ENCODE measurements at places on chromosomes 12 and 14. TPM values are rescaled to one million over a fixed set of nuclear protein-coding genes. Genes with fewer than 3 reads are reported as not detected.
A peak's percentile ranks its signal among the peaks of the same experiment; 100 is the strongest.

DNA sequence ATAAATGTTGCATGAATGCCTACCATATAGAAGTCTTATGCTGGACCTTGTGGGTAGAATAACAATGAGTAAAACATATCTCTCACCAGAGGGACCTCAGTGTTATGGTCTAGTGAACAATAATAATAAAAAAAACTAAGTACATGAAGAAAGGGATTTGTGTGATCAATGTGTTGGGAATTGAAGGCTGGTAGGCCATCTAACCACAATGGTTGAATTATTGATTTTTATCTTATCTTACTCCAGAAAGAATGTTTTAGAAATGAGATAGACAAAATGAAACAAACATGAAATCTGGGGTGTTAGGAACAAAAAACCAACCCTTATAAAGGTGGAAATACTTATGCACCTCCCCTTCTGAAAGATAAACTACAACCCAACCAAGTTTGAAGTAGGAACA, 243.9 kb upstream of the LRIG3 start:
- no peak for DNase-seq
- H3K4me3 ChIP-seq = no peak overlapping the region
- no peak overlapping the region for H3K27ac ChIP-seq
- no peaks in the 10 kb centered on the region for H3K27me3 ChIP-seq

NFE2 gene
- not detected for total RNA-seq

DNA sequence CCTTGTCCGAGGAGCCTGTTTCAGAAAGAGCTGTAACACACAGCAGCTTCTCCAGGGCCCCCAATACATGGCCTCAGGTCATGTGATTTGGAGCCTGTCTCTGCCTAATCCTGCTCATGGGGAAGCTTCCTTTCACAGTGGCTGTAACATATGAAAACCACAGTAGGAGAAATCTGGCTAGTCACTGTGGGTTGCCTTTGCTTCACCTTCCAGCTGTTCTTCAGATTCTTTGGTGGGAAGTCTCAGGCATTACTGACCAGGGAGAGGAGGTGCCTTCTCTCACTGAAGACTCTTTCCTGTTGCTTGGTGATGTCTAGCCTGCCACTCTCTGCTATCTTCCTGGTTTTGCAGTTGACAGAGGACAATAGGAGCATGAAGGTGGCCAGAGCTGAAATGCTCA, 350.6 kb downstream of the DPF3 start:
- no peak overlapping the region for H3K4me3 ChIP-seq
- peaks cover 2% of the 10 kb centered on the region for H3K4me1 ChIP-seq
- H3K36me3 ChIP-seq = no peaks in the 10 kb centered on the region
- no peak for DNase-seq
- no peak overlapping the region for H3K27ac ChIP-seq
- peaks cover 2% of the 10 kb centered on the region for H3K27me3 ChIP-seq

DNA sequence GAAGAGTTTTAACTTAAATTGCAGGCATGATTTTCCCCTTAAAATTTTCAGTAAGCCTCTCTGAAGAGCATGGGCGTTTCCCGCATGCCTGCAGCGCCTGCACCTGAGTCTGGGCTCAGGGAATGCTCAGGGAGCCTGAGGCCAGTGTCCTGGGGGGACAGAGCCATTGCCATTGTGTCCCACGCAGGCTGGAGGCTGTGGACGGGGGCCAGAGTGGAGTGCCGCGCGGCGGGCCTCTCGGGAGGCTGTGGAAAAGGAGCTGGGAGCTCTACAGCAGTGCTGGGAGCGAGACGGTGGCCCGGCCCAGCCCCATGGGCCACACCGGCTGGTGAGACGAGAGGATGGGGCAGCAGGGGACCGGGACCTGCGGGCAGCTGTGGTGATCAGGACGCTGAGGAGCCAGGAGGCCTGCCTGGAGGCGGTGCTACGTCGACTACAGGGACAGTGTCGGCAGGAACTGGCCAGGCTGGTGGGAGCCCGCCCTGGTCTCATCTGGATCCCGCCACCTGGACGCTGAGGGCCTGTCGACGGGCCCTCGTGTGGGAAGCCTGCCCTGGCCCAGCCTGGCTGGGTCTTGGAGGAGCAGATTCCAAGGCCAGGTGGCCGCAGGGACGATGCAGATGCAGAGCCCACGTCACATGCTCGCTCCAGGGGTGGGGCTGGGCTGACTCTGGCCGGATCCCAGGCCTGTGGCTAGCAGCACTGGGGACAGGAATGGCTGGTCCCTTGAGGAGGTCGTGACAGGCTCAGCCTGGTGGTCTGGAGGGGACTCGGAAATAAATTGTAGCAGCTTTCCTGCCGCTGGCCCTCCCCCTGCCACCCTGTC, 7.6 kb downstream of the TEDC1 start:
- H3K4me3 ChIP-seq = no peak overlapping the region
- no peaks in the 10 kb centered on the region for H3K4me1 ChIP-seq
- no peak for DNase-seq
- H3K27ac ChIP-seq = no peak overlapping the region

- DNase-seq = no peak
- no peaks in the 10 kb centered on the region for H3K27me3 ChIP-seq
- H3K4me3 ChIP-seq = no peak overlapping the region
- peak overlapping the region; percentile 70 for H3K27ac ChIP-seq
Measured at GRCh38 chr12:31887109-31887811, 72.0 kb upstream of the RESF1 start.

GRCh38 chr14:73825551-73826188, 26.0 kb upstream of the PTGR2 start:
- H3K4me3 ChIP-seq = no peak overlapping the region
- H3K4me1 ChIP-seq = peaks cover 19% of the 10 kb centered on the region
- H3K27ac ChIP-seq = no peak overlapping the region
- no peaks in the 10 kb centered on the region for H3K27me3 ChIP-seq
- peak; percentile 88 for DNase-seq

DNA sequence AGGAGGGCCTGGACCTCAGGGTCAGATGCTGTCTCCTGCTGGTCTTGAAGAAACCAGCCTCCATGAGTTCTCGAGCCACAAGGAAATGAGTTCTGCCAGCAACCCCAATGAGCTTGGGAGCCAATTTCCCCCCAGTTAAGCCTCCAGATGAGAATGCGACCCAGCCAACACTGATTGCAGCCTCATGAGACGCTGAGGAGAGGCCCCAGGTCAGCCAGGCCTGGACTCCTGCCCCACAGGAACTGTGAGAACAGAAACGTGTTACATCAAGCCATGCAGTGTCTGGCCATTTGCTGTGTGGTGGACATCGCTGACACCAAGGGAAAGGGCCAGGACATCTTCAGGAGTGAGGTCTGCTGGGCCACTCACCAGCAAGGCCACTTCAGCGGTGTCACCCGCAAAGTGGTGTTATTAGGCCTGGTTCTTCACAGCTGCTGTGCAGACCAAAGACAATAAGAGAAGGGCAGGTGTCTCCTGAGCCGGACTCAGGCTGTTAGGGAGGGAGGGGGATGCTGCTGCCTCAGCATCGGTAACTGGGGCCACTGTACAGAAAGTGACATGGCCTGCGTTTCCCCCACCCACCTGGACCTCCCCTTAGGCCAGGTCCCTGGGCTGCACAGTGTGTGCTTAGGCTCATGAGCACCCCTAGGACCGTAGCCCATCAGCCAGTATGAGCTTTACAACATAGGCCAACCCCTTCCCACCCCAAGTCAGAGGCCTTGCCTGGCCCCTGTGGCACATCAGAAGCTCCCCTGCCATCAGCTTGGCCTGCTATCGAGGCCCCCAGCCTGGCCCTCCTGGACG, 272.4 kb upstream of the RTL1 start:
- H3K4me1 ChIP-seq = no peaks in the 10 kb centered on the region
- no peaks in the 10 kb centered on the region for H3K36me3 ChIP-seq
- no peak overlapping the region for H3K4me3 ChIP-seq
- no peak overlapping the region for H3K27ac ChIP-seq
- no peak for DNase-seq
- H3K27me3 ChIP-seq = peaks cover 9% of the 10 kb centered on the region

DNA sequence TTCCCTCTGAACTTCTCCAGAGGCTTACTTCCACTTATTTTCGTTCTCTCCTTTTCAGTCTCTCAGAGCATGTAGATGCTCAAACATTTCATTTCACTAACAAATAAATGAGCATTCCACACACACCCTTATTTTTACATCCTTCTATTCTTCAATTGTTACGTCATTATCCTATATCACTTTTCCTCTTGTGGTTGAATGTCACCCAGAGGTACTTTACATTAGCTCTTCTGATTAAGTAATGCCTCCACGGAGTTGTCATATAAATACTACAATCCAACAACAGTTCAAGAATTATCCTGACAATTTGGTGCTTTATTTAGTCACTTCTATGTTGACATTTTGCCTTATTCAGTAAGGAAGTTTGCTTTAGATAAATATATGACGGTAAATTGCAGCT, 18.4 kb downstream of the FAR2 start:
- H3K4me1 ChIP-seq = peaks cover 2% of the 10 kb centered on the region
- H3K4me3 ChIP-seq = no peak overlapping the region
- H3K27ac ChIP-seq = no peak overlapping the region
- no peaks in the 10 kb centered on the region for H3K36me3 ChIP-seq

GRCh38 chr12:42801271-42801670, 211.7 kb upstream of the PRICKLE1 start:
- H3K27ac ChIP-seq = no peak overlapping the region
- H3K27me3 ChIP-seq = no peaks in the 10 kb centered on the region
- DNase-seq = no peak
- no peaks in the 10 kb centered on the region for H3K36me3 ChIP-seq

GRCh38 chr14:30550335-30550734, 8.6 kb upstream of the G2E3 start:
- H3K4me3 ChIP-seq = no peak overlapping the region
- H3K4me1 ChIP-seq = peaks cover 7% of the 10 kb centered on the region
- no peaks in the 10 kb centered on the region for H3K36me3 ChIP-seq
- H3K27ac ChIP-seq = no peak overlapping the region

FBLN5 gene
- total RNA-seq = 1.3 TPM

DNA sequence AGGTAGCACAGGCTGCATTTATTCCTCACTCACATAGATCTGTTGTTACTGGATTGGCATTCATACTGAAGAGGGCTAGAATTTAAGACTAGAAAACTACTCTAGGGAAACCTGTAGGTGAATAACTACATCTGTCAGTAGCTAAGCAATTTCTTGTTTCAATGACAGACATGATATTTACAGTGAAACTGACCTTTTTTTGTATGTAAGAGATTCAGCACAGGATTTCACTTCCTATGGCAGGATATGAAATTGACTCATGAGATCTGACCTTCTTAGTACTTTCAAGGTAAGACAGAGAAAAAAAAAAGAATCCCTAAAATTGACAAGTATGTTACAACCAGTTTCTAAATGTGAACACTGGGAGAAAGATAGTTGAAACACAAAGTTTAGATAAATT, 189.8 kb upstream of the SLC16A7 start:
- H3K4me1 ChIP-seq = peaks cover 16% of the 10 kb centered on the region
- H3K4me3 ChIP-seq = no peak overlapping the region

- peaks cover 6% of the 10 kb centered on the region for H3K4me1 ChIP-seq
- H3K27me3 ChIP-seq = no peaks in the 10 kb centered on the region
- H3K36me3 ChIP-seq = peaks cover 11% of the 10 kb centered on the region
- no peak overlapping the region for H3K4me3 ChIP-seq
- no peak for DNase-seq
- H3K27ac ChIP-seq = no peak overlapping the region
Measured at GRCh38 chr12:108657130-108657745, 23.5 kb upstream of the SELPLG start.
